D721Med (cell line): ENCODE measurements at places on chromosomes 11 and 22.

DNA sequence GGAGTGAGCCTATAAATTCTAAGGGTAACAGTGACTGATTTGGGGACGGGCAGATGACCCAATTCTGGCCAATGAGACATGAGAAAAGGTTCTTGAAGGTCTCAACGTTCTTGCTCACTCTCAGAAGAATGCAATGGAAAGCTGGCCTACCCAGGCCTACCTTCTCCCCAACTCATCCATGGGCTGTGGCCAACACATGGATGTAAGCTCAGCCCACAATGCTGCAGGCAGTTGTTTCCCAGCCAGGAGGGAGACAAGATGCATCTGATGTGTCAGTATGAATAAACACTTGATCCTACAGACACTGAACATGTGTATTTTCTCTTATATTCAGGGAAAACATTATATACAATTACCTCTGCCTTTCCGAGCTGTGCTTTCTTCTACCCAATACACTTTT lies 24.4 kb downstream of the PI4KA start:
- DNase-seq: no peak

- DNase-seq: no peak
Measured at GRCh38 chr11:65880844-65881421, 1.3 kb downstream of the CTSW start.

GRCh38 chr11:19349340-19350025 lies 108.7 kb upstream of the E2F8 start:
- no peak for DNase-seq

DNA sequence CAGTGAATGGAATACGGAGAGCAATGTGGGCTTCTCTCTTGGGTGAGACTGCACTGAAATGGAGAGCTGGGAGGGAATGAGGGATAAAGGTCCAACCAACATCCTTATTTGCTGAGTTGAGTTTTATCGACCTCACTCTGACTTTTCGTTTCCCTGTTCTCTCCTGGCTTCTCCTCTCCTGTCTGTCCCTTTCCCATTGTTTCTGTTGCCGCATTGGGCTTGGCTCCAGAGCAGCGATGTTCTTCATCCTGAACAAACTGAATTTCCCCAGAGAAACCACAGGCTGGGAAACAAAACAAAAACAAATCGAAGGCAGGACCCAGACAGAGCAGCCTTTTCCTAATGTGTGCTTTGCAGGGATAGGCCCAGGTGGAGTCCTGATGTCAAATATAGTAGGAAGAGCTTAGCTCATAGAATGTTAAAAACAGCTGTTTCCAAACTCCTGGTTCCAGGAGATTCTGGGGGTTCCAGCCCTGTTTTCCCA lies 30.0 kb downstream of the MOV10L1 start:
- DNase-seq: no peak

- no peak for DNase-seq
Measured at GRCh38 chr11:8065031-8065430, 16.0 kb upstream of the TUB start.
